ENCODE measurements at places on chromosomes 7 and 10.

GRCh38 chr10:79434821-79435251 is 10.6 kb downstream of the ZCCHC24 start:
- DNase-seq = peak; percentile 78

DNA sequence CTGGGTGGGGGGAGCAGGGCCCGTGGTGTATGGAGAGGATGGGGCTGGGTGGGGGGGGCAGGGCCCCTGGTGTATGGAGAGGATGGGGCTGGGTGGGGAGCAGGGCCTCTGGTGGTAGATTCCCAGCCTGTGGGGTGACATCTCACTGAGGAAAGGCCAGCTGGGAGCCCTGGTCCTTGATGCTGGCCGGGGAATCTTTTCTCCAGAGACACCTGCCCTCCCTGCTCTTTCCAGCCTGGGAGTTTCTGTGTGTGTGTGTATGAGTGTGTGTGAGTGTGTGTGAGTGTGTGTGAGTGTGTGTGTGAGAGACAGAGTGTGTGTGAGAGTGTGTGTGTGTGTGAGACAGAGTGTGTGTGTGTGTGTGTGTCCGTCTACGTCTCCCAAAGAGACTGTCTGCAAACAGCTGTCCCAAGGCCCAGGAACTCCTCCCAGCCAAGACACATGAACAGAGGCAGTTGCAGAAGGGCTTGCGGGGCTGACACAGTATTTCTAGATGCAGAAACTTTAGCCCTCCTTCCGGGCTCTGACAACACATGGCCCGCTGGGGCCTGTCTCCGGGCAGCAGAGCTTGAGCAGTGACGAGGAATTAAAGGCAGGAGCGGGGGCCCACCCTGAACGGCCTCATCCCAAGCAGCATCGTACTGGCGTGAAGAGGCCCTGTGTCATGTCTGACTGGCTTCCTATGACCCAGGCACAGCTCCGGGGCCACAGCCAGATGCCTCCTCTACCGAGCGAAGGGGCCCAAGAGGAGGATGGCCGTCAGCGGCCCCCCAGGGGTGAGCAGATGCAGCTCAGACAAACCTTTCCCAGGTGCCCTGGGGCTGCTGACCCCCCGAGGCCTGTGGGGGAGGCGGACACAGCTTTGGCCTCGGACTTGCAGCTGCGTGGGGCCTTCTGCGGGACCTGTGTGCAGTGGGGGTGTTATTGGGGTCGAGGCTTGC is 24.3 kb downstream of the FAM20C start:
- DNase-seq = peak; percentile 86

DNA sequence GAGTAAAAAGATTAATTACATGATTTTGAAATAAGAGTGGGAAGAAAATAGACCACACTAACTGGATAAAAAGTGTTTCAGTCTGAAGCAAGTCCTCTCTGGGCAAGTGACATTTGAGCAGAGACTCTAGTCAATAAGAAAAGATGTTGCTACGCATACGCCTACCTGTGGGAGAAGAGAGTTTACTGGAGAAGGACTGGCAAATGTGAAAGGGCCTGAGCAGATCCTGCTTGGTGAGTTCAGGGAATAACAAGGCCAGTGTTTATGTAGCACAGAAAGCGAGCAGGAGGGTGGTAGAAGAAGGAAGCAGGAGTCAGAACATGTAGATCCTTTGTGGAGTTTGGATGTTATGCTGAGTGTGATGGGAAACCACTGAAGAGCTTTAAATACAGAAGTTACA is 43.4 kb downstream of the RAB18 start:
- no peak for DNase-seq

DNA sequence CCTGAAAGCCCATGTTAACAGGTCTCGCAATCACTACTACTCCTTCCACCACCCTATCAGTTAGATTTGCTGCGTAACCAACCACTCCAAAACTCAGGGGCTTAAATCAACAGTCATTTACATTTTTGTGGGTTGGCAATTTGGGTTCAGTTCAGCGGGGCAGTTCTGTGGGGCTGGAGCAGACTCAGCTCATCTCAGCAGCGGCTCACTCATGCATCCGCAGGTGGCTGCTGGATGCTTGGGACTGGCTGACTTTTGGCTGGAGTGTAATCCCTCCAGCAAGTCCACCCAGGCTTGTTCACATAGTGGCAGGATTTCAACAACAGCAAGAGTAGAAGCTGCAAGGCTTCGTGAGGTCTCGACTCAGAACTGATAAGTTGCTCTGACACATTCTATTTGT is 79.2 kb downstream of the NEUROD6 start:
- DNase-seq = no peak

- peak; percentile 4 for DNase-seq
Measured at GRCh38 chr7:69800495-69800894, 202.2 kb downstream of the AUTS2 start.

Measured in mesenchymal stem cell (in vitro differentiated cells and primary cell).